ENCODE measurements at places on chromosomes 16 and 17.

GRCh38 chr17:81379523-81379942 lies 15.7 kb upstream of the BAHCC1 start:
- DNase-seq, result no peak

DNA sequence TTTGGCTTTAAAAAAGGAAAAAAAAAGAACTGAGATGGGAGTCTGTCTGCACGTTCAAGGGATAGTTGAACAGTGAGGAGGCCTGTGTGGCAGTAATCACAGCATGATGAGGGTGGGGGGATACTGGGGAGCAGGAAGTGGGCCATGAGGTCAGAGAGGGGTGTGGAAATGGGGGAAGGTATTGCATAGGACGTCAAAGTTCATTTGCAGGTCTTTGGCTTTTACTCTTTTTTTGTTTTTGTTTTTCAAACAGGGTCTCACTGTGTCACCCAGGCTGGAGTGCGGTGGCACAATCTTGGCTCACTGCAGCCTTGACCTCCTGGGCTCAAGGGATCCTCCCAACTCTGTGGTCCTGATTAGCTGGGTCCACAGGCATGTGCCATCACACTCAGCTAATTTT lies 19.0 kb downstream of the WWP2 start:
- no peak for DNase-seq

- no peak for DNase-seq
Measured at GRCh38 chr16:30778549-30779244, 8.3 kb downstream of the ZNF629 start.

DNA sequence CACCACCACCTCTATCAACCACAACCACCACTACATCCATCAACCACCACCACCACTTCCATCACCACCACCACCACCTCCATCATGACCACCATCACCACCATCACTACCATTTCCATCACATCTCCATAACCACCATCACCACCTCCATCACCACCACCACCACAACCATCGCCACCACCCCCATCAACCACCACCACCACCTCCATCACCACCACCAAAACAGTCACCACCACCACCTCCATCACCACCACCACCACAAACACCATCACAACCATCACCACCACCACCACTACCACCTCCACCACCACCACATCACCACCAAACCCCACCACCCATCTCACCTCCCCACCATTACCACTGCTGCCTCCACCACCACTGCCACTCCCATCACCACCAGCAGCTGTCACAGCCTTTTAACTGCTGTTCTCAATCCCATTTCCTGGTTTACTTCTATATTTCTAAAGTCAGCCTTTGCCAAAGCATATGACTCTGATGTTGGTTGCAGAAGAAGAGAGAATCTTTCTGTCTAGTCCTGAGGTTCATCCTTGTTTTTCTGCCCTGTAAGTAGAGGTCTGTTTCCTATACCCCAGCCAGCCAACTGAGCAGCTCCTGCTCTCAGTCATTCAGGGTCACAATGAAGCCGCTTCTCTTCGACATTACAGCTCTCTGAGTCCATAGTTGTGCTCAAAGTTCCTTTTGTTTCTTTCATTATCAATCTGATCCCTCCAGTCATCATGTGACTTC lies 14.0 kb downstream of the MARCHF10 start:
- no peak for DNase-seq

- DNase-seq, result no peak
Measured at GRCh38 chr16:1026784-1027500, 45.4 kb downstream of the SOX8 start.

DNA sequence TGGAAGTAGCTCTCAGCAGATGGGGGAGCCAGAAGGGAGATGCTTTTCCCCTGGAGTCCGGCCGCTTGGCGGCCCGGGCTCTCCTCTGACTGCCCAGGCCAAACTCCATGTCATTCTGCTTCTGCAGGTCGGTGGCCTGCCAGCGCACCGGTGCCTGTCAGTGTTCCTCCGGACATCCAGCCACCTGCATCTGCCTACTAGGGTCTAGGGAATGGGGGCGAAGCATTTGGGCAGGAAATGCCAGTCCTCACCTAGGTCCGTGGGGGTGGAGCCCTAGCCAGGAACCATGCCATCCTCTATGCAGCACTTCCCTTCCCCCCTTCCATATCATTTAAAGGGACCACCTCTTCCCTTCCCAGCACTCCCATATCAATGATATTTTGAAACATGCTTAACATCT lies 34.2 kb downstream of the GJC1 start:
- DNase-seq, result no peak

DNA sequence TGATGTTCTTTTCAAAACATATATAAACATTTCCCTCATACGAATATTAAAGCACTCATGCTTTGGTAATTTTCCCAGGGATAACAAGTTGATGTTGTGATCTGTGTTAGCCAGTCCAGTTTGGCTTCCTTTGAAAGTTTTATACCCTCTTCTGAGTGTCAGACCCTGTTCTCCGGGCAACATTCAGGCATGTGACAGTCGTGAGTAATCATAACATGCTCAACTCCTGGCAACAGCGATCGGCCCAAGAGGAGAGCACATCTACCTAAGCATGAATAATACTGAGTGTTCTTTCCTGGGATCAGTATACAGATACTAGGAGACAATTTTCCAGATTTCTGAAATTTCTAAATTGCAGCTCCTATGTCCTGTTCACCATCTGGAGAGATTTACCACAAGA lies 1086.4 kb downstream of the CDH8 start:
- no peak for DNase-seq

GRCh38 chr16:17282247-17282646 lies 188.5 kb downstream of the XYLT1 start:
- no peak for DNase-seq

DNA sequence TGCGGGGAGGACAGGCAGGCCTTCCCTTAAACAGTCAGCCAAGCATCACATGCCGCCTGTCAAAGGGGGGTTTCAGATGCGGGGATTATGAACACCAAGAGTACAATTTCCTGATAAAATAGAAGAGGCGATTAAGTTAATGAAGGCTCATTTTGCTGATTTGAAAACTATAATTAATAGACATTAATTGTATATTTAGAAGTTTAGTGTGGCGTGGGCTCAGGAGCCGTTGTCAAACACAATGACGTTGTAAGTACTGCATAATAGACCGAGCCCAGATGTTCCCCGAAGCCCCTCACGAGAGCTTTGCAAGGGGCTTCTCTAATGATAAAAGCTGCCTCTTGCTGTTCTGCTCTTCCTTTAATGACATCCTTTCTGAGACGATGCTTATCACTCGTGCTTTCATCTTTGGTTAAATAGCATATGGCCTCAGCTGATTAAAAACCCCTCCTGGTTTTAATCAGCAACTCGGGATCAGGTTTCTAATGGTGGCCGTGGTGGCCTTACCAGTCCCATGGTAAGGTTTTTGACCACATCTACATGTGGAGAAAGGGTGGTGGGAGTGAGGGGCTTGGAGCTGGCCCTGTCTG lies 28.2 kb downstream of the SNX20 start:
- no peak for DNase-seq

- no peak for DNase-seq
Measured at GRCh38 chr17:6669479-6670212, 18.1 kb downstream of the C17orf100 start.

DNA sequence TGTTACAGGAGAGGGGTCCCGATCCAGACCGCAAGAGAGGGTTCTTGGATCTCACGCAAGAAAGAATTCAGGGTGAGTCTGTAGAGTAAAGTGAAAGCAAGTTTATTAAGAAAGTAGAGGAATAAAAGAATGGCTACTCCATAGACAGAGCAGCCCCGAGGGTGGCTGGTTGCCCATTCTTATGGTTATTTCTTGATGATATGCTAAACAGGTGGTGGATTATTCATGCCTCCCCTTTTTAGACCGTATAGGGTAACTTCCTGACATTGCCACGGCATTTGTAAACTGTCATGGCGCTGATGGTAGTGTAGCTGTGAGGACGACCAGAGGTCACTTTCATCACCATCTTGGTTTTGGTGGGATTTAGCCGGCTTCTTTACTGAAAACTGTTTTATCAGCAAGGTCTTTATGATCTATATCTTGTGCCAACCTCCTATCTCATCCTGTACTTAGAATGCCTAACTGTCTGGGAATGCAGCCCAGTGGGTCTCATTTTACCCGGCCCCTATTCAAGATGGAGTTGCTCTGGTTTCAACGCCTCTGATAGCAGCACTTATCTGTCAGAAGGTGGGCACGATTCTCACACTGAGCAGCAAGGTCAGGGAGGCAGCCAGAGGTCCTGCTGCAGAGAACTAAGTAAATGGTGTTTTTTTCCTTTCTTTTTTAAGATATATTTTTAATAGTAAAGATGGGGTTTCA lies 26.5 kb upstream of the XYLT2 start:
- DNase-seq, result no peak

- DNase-seq, result peak; percentile 60
Measured at GRCh38 chr16:85393674-85394451, 219.3 kb upstream of the GSE1 start.

DNA sequence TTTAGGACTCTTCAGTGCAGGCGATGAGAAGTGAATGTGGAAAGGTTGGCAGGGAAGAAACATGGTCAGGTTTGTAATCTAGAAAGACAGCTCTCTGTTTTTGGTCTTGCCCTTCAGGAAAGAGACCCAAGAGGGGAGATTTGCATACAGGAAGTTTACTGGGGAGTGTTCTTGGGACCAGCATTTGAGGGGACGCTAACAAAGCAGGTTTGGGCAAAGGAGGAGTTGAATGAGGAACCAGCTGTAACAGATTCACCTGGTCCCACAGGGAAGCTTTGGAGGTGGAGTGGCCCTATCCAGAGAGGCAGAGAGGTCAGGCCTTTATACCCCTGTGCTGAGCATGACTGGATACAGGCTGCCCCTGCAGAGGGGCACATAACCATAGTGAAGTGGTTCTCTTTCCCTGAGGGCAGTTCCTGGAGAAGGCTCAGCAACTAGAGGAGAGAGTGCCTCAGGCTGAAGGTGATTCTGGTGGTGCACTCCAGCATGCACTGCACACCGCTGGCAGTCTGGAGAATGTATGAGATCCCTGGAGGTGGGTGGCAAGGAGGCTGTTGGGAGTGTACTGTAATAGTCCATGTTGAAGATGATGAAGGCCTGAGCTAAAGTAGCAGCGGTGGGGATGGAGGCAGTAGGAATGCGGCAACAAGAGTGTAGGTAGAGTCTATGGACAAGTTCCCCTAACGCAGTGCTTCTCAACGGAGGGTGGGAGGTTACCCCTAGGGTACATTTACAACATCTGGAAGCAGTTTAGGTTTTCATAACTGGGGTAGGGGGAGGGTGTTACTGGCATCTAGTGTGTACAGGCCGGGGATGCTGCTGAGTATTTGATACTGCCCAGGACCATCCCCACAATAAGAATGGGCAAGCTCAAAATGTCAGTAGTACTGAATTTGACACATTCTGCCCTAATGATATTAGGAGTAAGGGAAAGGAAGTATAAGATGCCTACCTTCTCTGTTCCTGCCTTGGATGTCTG lies 37.2 kb downstream of the MAP2K6 start:
- no peak for DNase-seq

DNA sequence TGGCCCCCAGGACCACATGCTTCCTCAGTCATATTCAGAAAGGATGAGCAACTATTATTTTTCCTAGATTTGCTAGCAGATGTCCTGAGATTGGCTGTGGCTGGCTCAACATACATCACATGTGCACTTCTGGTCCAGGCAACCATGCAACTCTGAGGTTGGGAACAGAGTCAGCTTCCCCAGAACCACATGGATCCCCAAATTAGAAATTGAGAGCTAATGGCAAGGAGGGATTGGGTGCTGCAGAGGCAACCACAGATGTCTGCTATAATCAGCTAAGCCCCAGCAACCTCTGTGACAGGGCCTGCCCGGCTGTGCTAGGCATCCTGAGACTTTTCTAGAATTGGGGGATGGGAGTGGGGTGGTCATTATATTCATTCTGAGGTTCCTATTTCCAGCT lies 33.8 kb upstream of the CLEC18A start:
- DNase-seq, result no peak

- DNase-seq, result no peak
Measured at GRCh38 chr16:74652249-74652648, 14.4 kb downstream of the RFWD3 start.

- no peak for DNase-seq
Measured at GRCh38 chr16:73350707-73351452, 303.0 kb upstream of the ZFHX3 start.

- no peak for DNase-seq
Measured at GRCh38 chr17:27991462-27991993, 50.9 kb upstream of the NLK start.

GRCh38 chr16:8537691-8538342 lies 52.5 kb downstream of the TMEM114 start:
- DNase-seq, result no peak

- no peak for DNase-seq
Measured at GRCh38 chr17:12940699-12941098, 77.1 kb downstream of the ELAC2 start.

DNA sequence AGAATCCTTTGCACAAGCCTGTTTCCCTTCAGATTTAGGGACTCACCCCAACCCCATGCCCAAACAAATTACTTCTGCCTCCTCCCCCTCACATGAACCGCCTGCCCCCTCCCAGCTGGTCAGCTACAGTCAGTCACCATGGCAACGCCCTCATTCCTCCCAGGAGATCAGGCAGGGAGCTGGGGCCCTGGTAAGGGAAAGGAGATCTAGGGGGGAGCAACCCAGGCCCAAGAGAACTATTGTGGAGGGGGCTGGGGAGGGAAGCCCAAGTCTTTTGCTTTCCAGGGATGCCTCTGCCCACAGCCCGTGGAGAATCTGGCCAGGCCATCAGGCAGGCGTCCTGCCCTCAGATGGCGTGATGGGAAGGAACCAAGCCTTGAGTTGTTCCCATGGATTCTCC lies 2.8 kb downstream of the FAM171A2 start:
- DNase-seq, result no peak

DNA sequence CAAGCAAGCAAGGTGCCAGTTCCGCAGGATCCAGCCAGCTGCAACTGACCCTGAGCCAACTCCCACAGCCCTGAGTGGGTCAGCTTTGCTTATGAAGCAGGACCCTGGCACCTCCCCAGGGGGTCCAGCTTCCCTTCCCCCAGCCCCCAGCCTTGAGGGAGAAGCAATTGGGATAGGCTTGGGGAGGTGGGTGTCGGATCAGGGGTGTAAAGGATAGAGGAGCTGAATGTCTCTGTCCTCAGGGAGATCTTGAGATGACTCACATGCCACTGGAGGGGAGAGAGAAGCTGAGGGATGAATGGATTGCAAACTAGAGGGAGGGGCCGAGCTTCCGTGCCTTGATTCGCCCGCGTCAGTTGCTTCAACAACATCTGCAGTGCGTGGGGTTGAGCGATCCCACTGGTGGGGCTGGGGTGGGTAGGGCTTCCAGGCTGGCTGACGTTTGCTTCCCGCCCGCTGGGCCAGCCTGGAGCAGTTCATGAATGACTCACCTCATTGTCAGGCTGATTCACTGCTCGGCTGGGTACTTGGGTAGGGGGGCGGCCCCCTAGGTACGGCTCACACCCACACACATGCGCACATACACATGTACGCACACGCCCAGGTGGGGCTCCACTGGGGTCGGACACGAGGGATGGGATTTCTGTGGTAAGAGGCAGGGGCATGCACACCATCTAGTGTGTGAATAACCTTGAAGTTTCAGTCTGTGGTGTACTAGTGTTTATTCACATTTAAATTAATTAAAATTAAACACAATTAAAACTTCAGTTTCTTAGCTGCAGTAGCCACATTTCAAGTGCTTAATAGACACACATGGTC lies 3.6 kb upstream of the HROB start:
- DNase-seq, result peak; percentile 70

GRCh38 chr17:83155128-83156121 lies 76.0 kb downstream of the METRNL start:
- DNase-seq, result no peak

Measured in stimulated activated CD4-positive, alpha-beta T cell treated with anti-CD3 and anti-CD28 coated beads, Interleukin-12 subunit alpha, Interleukin-12 subunit beta, amount 100 ng/mL, for 24 hours (primary cell).